ENCODE measurements at places on chromosomes 11 and 22. TPM values are rescaled to one million over a fixed set of nuclear protein-coding genes. Genes with fewer than 3 reads are reported as not detected.

GRCh38 chr22:37248251-37248650 is 4.2 kb upstream of the RAC2 start:
- no peak overlapping the region for H3K4me3 ChIP-seq
- DNase-seq: no peak
- H3K36me3 ChIP-seq: no peaks in the 10 kb centered on the region
- no peaks in the 10 kb centered on the region for H3K27me3 ChIP-seq

GRCh38 chr22:39215070-39215396 is 29.7 kb downstream of the PDGFB start:
- no peak overlapping the region for H3K27ac ChIP-seq
- no peak for DNase-seq
- H3K4me1 ChIP-seq: no peaks in the 10 kb centered on the region

Gene GSTT2B
- not detected for total RNA-seq

- no peaks in the 10 kb centered on the region for H3K36me3 ChIP-seq
- peaks cover 11% of the 10 kb centered on the region for H3K4me1 ChIP-seq
- H3K4me3 ChIP-seq: no peak overlapping the region
- H3K27ac ChIP-seq: no peak overlapping the region
- peaks cover 4% of the 10 kb centered on the region for H3K27me3 ChIP-seq
These were observed 34.4 kb downstream of the NRXN2 start for GRCh38 chr11:64688534-64688982.

DNA sequence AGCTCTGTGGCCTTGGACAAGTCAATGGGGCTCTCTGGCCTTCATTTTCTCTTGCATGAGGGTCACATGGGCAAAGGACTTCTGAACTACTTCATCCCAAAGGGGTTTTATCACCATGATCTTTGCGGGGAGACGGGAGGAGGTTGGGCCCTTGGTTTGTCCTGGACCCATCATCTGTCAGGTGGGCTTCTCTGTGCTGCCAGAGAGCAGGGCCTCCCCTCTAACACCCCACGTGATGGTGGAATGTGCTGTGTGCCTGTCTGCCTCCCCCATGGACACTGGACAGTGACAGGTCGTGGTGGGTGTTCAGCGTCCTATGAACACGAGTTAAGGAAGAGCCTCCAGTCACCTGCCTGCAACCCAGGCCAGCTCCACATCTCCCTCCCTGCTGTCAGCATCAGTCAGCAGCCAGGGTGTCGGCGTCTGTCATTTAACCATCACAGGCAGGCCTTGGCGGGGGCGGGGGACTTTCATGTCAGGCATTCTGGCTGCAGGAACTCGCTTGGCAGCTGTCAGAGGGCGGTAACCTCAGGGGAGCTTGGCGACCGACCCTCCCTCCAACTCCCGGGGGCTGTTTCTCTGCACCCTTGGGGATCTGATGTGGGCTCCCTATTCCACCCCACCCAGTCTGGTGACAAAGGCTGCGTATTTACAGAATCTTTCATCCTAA is 2.6 kb upstream of the SUN2 start:
- peaks cover 40% of the 10 kb centered on the region for H3K4me1 ChIP-seq
- peak; percentile 66 for DNase-seq
- H3K27ac ChIP-seq: peak overlapping the region; percentile 48
- H3K27me3 ChIP-seq: no peaks in the 10 kb centered on the region
- peaks cover 2% of the 10 kb centered on the region for H3K36me3 ChIP-seq

DNA sequence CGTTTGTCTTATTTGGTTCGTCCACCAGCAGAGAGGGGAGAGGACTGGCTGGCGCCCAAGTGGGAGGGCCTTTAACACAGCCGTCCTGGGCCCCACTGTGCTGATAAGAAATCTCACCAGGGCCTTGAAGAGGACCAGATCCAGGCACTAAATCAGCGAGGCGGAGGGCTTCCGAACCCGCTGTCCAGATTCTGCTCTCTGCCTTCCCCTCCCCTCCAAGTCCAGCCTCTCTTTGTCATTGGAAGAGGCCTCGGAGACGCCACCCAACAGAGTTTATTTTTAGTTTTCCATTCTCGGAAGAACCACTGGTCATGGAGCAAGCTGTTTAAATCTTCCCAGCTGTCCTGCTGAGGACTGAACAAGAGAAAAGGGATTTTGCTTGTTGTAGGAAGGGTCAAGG is 9.3 kb upstream of the FXYD6 start:
- H3K27ac ChIP-seq: no peak overlapping the region
- H3K27me3 ChIP-seq: peaks cover 3% of the 10 kb centered on the region
- DNase-seq: no peak
- no peaks in the 10 kb centered on the region for H3K4me1 ChIP-seq
- H3K4me3 ChIP-seq: no peak overlapping the region

DNA sequence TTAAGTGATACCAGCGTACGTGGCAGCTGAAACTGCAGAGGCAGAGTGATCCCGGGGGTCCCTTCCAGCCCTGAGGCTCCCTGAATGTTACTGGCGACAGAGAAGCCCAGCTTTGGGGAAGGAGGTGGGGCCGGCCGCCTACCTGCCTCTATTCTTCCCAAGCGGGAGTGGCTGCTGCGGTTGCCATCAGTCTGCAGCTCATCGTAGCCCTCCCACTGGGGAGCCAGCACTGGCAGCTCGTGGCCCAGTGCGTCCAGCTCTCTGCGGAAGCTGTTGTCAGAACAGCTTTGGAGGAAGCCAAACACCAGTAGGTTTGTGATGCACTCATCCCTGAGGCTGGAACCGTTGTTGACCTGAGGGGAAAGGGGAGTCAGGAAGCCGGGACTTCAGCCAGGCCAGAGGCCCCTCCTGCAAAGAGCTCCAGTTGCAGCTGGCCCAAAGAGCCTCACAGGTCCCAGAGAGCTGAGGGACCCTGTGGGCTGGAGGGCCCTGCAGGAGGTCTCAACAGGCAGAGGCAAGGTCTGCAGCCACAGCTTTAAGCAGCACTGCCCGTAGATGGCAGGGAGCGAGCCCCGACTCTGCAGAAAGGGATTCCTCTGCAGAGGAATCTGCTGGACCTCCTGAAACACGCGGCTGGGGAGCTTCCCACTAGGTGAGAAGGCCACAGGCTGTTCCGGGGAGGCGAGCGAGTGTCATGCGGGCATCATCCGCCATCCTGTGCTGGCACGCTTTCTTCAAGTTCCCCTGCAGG is 30.4 kb downstream of the BID start:
- DNase-seq: no peak
- H3K36me3 ChIP-seq: peaks cover 4% of the 10 kb centered on the region
- H3K4me3 ChIP-seq: no peak overlapping the region
- H3K4me1 ChIP-seq: no peaks in the 10 kb centered on the region
- no peaks in the 10 kb centered on the region for H3K27me3 ChIP-seq
- no peak overlapping the region for H3K27ac ChIP-seq

DNA sequence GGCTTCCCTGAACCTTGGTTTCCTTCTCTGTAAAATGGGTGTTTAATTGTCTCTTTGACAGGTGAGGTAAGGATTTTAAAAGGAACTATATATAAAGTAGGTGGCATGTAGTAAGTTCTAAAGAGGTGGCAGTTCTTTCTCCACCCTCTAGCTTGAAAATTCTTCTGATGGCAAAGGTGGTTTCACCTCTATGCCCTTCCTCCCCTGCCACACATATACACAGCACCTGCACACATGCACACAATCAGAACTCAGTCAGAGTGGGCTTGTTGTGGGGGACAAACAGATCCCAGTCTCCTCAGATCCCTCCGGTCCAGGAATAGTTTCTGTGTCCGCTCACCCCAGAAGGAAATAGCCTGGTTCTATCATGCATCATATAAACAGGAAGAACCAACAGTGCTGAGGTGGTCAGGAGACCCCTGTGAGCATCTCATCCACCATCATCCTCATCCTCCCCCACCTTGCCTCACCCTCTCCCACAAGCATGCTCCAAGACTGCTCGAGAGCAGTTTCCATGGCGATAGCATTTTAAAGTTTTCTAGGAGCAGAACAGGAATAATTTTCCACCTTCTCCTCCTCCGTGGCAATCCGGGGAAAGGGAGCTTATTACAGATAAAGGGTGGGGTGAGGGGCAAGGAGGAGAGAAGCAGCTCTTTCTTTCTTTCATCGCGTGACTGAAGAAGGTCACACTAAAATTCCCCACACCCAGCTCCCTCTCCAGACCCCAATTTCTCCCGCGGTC is 123.6 kb downstream of the CHST1 start:
- H3K4me3 ChIP-seq: no peak overlapping the region
- no peaks in the 10 kb centered on the region for H3K36me3 ChIP-seq
- DNase-seq: no peak
- H3K27me3 ChIP-seq: no peaks in the 10 kb centered on the region
- no peaks in the 10 kb centered on the region for H3K4me1 ChIP-seq

DNA sequence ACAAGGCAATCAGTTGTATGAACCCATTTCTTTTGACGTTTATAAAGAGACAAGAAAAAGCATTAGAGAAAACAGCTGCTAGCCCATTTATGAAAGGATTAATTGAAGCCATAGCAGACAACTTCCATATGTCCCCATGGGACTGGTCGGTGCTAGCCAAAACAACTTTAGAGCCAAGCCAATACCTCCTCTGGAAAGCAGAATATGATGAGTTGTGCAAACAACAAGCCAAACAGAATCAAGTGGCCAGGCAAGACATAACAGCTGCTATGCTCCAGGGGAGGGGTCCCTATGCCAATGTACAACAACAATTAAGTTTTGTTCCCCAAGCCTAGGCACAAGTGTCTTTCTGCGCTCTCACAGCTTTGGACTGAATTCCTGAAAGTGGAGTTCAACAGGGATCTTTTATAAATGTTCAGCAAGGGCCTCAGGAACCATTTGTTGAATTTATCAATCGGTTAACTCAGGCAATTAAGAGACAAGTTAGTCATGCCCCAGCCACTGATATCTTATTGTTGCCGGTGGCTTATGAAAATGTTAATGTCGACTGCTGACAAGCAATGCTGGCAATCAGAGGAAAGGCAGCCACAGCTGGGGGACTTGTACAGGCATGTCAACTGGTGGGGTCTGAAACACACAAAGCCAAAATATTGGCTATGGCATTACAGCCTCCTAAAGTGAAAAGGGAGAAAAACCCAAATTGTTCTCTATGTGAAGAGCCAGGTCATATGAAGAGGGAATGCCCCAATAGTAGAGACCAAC is 1593.1 kb upstream of the TENM4 start:
- H3K27ac ChIP-seq: no peak overlapping the region
- no peaks in the 10 kb centered on the region for H3K27me3 ChIP-seq
- DNase-seq: no peak
- H3K36me3 ChIP-seq: no peaks in the 10 kb centered on the region

GRCh38 chr11:11998091-11998781 is 10.2 kb downstream of the DKK3 start:
- peaks cover 11% of the 10 kb centered on the region for H3K4me1 ChIP-seq
- H3K36me3 ChIP-seq: no peaks in the 10 kb centered on the region
- H3K4me3 ChIP-seq: peak overlapping the region; percentile 37
- DNase-seq: no peak
- peaks cover 6% of the 10 kb centered on the region for H3K27me3 ChIP-seq

GRCh38 chr22:29096736-29097669 is 24.2 kb downstream of the KREMEN1 start:
- no peak overlapping the region for H3K27ac ChIP-seq
- H3K27me3 ChIP-seq: no peaks in the 10 kb centered on the region
- DNase-seq: no peak
- no peaks in the 10 kb centered on the region for H3K36me3 ChIP-seq
- H3K4me3 ChIP-seq: no peak overlapping the region
- H3K4me1 ChIP-seq: no peaks in the 10 kb centered on the region

GRCh38 chr22:45270095-45271020 is 14.4 kb upstream of the UPK3A start:
- H3K4me1 ChIP-seq: peaks cover 10% of the 10 kb centered on the region
- DNase-seq: no peak
- H3K27me3 ChIP-seq: no peaks in the 10 kb centered on the region
- H3K27ac ChIP-seq: no peak overlapping the region
- H3K4me3 ChIP-seq: no peak overlapping the region

DNA sequence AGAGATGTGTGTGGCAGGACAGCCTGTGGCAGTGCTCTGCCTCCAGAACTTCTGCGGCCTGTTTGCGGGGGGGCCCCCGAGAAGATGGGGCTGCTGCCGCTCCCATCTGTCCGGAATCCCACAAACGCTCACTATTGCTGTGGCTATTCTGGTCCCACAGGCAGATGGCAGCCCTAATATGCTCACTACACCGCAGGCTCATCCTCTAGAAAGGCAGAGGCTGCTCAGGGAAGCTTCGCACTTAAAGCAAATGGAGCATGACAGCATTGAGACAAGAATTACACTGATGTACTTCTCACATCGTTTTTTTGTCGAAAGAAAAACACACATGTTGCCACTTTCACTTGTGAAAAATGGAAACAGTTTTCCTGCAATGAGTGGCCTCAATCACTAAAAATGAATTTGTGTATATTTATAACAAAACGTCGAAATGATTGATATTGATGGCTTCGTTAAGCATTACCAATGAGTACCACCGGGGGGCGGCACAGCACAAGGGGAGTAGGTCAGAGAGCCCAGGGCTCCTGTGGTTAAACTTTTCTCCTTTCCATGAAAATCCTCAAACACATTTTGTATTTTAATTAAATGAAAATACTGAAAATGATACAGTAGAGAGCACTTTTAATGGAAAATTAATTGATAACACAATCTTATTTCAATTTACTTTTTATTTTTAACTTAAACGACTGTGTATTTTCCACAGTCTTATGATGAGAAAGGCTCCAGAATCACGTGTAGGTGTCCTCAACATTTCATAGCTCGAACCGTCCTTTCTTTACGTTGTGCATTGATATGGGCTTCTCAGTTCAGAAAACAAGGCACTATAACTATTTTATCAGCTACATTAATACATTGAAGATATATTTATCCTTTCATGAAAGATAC is 69.1 kb downstream of the CTTN start:
- H3K27ac ChIP-seq: no peak overlapping the region
- H3K4me1 ChIP-seq: no peaks in the 10 kb centered on the region
- H3K27me3 ChIP-seq: no peaks in the 10 kb centered on the region
- no peaks in the 10 kb centered on the region for H3K36me3 ChIP-seq
- peak; percentile 3 for DNase-seq

Gene PICALM
- total RNA-seq: 127 TPM

GRCh38 chr22:49476176-49476575 is 351.5 kb downstream of the BRD1 start:
- H3K27ac ChIP-seq: no peak overlapping the region
- H3K36me3 ChIP-seq: no peaks in the 10 kb centered on the region
- H3K4me3 ChIP-seq: no peak overlapping the region
- no peak for DNase-seq

DNA sequence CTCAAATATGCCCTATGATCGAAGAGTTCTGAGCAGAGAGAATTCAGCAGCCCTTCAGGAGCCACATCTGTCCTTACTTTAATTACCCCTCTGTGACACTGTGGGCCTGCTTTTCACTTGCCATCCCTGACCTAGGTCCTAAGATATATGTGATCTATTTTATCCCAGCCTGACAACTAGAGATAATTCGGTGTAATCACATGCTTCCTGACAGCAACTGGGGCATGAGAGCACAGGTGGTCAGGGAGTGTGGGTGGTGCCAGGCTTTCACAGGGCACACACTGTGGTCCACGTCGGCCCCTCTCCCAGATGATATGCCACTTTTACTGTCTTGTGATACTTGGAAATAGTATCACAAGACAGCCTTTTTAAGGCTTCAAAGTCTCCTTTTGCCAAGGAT is 3.9 kb downstream of the TUBA8 start:
- no peak overlapping the region for H3K4me3 ChIP-seq
- no peaks in the 10 kb centered on the region for H3K27me3 ChIP-seq
- no peak for DNase-seq
- no peaks in the 10 kb centered on the region for H3K36me3 ChIP-seq
- H3K27ac ChIP-seq: no peak overlapping the region
